NCI-H1436 (cell line): ENCODE measurements at places on chromosomes 1 and 21.
A peak's percentile ranks its signal among the peaks of the same experiment; 100 is the strongest.

DNA sequence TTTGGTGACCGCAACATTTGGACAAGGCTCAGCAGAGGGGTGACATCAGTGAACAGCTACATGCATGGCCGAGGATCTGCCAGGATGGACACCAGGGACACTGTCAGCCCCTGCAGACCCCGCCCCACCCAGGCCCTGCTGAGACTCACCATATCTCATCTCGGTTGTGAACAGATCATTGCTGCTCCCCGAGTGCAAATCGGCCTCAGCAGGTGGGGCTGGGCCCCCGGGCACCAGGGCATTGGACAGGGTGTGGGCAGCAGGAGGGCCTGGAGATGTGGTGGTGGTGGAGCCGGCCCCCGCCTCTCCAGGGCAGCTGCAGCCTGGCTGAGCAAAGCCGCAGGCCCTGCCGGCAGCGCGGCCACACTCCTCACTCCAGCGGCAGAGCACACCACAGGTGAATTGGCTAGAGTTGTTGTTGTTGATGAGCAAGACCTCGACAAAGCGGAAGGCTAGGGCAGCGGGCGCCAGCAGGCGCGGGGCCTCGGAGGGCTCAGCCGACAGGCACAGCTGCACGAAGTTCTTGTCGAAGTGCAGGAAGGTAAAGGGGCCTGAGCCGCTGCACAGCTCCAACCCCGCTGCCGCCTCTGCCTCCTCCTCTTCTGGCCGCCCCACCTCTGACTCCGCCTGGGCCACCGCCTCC lies 8.2 kb downstream of the ADGRB2 start:
- DNase-seq = no peak

GRCh38 chr1:240312872-240313271 lies 221.2 kb downstream of the FMN2 start:
- no peak for DNase-seq

DNA sequence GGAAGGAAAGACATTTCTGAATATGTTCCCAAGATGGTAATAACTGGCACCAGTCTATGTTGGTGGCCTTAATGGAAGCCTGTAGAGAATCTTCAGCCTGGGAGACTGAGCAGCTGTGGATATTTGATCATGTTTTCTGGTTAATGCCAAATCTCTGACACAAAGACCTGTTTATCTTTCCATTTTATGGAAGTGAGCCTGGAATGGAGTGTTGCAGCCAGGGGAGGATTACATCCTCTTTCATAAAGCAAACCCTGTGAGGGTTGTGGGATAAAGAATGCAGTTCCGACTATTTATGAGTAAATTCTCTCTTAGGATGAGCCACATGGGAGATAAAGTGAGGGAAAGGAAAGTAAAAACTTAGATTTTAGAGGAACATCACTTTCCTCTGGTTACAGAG lies 144.1 kb downstream of the PCP4 start:
- DNase-seq = no peak

DNA sequence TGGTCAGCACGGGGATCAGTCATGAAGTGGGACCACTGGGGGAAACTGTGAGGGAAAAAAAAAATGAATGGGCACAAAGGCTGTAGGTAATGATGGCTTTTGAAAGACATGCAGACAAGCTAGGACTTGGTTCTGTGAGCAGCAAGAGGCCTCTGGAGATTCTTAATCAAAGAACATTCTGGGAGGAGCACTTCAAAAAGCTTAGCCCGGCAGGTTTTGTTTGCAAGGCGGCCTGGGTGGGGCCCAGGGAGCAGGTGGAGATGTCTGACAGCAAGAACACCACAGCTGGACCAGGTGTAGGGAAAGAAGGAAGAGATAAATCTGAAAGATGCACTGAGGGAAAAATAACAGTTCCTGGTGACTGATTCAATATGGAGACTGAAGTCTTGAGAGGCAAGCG lies 6.0 kb downstream of the TEX35 start:
- peak; percentile 71 for DNase-seq

DNA sequence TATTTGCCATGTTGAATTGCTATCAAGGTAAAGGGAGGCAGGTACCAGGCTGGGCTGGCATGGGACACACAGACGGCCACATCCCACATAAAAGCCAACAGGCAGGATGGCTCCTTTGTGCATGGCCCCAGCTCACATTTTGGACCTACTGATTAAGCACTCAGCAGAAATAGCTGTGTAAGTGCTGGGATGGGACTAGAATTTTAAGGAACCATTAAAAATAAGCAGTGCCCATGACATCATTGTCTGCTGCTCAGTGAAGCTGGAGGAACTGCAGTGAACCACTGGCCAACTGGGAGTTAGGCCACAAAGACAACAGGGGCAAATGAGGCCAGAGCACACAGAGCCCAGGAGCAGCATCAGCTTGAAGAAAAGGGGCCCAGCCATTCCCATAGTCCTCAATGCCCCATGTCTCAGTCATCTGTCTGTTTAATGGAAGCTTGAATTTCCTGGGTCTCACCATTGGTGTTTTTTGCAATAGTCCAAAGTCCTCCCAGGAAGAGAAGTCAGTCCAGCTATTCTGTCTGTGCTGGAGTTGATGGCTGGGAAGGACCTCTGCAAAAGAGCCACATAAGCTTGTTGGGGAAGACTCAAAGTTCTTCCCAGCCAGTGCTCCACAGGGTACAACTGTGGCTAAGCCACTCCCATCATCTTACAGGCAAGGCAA lies 45.3 kb upstream of the TNR start:
- DNase-seq = no peak

- no peak for DNase-seq
Observed at GRCh38 chr1:5947071-5947821, 45.0 kb downstream of the NPHP4 start.

DNA sequence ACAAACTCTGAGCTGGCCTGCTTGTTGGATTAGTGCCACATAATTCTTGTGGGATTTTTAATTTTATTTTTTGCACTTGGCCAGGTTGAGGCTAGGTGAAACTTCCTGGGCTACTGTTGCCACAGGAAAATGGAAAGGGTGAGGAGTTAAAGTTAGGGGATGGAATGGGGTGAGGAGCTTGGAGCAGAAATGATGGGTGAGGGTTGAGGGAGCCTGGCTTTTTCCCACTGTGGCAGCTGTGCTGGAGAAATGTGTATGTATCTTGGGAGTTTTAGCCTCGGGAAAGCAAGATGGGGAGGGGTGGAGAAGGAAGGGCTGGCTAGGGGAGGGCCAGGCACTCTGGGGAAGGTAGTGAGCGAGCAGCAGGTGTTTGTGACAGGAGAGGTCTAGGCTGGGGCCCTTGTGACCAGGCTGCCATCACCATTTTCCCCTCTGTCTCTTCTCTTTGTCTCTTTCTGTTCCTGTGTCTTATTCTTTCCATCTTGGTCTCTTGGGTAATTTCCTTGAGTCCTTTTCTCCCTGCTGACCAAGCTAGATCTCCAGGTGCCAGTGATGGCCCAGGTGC lies 2.0 kb downstream of the ZNF687 start:
- no peak for DNase-seq

- no peak for DNase-seq
Observed at GRCh38 chr1:53606197-53606596, 132.8 kb downstream of the GLIS1 start.

GRCh38 chr1:24253571-24253970 lies 65.6 kb upstream of the GRHL3 start:
- DNase-seq = no peak

- DNase-seq = no peak
Observed at GRCh38 chr21:42375506-42375905, 9.2 kb upstream of the TFF1 start.

- DNase-seq = peak; percentile 75
Observed at GRCh38 chr1:234602334-234603220, 7.4 kb downstream of the IRF2BP2 start.

DNA sequence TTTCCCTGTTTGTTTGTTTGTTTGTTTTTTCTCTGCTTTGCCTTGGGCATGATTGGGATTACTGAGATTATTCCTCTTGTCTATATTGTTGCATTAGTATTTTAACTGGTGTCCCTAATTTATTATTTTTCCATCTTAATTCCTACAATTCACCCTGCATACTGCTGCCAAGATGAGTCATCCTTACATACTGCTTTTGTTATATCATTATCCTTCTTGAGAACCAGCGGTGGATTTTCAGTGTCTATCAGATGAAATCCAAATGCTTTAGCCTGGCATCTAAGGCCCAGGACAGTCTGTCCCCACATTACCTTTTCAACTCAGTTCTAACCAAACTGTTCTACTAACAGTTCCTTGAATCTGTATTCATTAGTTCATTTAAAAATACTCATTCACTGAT lies 101.7 kb downstream of the OLFML2B start:
- no peak for DNase-seq

DNA sequence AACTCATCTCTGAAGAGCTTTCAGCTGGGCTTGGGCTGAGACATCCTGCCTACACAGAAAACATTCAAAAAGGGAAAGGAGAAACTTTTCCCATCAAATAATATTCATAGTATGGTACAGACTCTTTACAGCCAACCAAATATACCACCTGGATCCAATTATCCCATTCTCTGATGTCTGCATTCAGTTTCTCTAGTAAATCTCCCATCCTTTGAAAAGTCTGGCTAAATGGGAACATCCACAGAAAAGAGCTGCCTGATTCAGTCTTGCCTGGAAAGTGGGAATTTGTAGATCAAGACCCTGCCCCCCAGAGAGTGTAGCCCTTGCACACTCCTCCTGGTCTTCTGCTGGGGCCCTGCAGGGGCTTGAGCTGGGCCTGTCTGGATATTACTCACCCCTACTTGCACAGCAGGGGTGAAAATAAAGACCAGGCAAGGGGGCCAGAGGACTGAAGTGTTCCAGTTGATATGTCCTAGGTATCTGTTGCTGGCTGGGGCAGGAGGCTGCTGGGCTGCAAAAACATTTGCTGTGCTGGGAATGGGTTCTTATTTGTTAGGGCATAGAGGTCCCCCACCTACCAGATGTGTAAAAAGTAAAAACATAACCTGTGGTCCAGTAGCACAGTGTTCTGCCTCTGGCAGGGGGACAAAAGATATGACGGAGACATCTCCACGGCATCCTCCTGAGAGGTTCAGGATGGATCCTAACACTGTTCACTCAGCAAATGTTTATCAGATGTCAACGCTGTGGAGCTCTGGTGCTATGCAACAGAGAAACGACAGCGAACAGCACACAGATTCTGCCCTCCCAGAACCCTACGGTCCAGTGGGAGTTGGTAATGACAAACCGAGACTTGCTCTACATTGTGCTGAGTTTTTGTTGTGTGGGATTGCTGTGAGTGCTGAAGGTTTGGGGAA lies 140.3 kb downstream of the PLXNA2 start:
- DNase-seq = no peak

GRCh38 chr1:9360371-9361064 lies 67.8 kb downstream of the SPSB1 start:
- DNase-seq = no peak

- peak; percentile 73 for DNase-seq
Observed at GRCh38 chr1:208731981-208732821, 488.0 kb upstream of the PLXNA2 start.

GRCh38 chr1:11923069-11923826 lies 3.0 kb downstream of the KIAA2013 start:
- no peak for DNase-seq

GRCh38 chr1:92326681-92327080 lies 27.8 kb downstream of the RPAP2 start:
- no peak for DNase-seq

- DNase-seq = no peak
Observed at GRCh38 chr1:93585059-93585966, 96.3 kb downstream of the BCAR3 start.

DNA sequence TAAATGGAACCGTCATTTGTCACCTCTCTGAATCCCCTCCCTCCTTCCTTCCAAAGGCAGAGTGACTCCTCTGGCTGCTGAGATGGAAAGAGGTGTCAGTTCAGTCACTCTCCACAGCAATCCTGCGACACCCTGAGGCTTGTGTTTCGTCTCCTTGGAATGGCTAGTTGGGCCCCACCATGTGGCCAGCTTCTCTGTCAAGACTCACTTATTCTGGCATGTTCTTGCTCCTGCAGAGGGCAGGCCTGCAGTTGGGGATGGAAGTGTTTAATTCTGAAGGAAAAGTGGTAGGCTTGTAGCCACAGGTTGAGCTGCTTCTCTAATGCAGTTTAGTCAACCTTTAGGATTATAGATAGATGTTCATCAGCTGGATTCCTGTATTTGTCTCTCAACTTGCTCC lies 149.6 kb downstream of the LMO4 start:
- DNase-seq = no peak

DNA sequence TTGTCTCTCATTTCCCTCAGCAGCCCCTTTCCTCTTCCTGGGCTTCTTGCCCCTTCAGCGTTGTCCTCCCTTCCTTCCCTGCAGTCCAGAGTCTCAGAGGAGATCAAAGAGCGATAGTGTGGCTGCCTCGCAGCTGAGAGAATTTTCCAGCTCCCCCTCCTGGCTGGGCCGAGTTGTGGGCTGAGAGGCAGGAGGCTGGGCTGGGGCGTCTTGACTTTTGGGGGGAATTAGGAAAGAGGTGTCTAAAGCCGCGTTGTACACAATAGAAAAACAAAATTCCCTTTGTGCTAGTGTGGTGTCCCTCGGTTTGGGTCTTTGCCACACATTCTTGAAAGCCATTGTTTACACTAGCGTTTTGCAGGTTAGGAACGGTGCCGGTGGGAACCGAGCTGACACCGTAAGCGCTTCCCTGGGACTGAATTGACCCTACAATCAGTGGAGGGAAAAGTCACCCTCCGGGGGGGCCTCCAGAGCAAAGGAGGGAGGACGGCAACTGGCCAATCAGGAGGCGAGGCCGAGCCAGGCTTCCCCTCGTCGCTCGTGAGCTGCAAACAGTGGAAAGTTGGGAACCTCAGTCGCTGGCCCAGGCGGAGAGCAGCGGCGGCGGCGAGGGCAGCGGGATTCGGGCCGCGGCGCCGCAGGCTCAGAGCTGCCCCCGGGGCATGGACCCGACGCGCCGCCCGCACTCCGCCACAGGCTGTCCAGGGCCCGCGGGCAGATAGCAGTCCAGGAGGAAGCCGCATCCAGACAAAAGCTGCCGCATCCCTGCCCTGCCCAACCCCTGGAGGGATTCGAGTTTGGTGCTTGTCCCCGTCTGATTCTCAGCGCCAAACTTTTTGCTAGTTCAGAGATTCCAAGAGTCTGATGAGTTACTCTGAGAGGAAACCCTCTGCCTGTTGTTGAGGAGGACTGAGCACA lies at the start of gene HMCN1:
TSS of gene HMCN1 (plus strand) at position 574 of the 918 bp plus-strand sequence. CDS start 389 bp downstream, outside the sequence.
- DNase-seq = no peak

- no peak for DNase-seq
Observed at GRCh38 chr1:176157995-176158394, 49.1 kb downstream of the COP1 start.

DNA sequence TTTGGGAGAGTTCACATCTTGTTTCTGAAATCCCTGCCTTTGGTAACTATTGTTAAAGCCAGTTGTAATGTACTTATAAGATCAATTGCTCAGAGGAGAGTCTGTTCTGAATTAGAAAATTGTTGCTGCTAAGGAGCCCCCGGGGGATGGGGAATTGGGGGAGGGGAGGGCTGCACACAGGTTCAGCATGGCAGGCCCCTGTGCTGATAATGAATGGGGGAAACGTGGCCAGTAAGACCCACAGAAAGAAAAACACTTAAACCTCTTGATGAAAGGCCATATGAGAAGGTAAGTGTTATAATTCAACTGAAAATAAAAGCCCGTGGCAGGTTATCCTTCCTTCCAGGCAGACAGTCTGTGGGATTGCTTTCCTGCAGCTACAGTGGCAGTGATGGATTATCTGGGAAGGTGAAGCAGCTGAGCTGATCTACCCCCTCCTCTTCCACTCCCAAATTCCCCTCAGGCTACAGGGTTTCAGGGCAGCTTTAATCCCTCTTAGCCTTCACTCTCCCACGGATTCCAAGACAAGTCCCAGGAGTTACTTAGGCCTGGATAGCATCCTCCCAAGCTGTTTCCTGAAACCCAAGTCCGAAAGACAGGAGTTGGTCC lies 398.8 kb downstream of the TBX15 start:
- no peak for DNase-seq
